ENCODE measurements at places on chromosomes 7 and 10.

GRCh38 chr10:47311193-47311931, 10.9 kb upstream of the GDF2 start:
- DNase-seq, result no peak

DNA sequence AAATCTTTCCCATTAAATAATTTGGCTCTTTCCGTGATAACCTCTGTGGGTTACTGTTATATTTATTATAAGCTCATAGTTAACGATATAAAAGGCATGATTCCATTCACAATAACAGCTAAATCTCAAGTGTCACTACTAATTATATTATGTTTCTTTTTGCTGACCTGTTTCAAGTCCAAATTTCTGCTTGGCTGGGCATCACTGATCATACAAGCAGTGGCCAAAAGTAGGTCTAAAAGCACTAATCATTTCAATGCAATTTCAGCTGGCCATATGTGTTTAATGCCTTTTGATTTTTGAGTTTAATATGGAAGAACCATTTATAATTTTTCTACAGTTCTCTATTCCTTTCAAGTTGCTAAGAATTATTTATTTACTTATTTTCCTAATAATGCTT, 110.7 kb downstream of the SEMA3A start:
- no peak for DNase-seq

DNA sequence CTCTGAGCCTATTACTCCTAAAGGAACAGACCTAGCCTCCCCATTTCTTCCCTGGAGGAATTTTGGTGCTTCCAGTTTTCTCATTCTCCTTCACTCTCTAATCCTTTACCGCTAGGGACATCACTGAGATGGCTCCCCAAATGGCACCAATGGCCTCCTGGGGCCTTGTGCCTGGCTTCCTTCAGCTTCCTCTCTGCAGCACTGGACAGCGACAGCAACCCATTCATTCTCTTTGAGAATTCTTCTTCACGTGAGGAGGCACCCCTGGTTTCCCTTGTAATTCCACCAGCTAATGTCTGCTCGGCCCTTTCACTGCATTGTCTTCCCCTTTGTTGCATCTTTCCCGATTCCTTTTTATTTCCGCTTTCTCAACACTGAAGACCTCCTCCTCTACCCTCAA, 24.6 kb upstream of the KDM7A start:
- DNase-seq, result no peak

DNA sequence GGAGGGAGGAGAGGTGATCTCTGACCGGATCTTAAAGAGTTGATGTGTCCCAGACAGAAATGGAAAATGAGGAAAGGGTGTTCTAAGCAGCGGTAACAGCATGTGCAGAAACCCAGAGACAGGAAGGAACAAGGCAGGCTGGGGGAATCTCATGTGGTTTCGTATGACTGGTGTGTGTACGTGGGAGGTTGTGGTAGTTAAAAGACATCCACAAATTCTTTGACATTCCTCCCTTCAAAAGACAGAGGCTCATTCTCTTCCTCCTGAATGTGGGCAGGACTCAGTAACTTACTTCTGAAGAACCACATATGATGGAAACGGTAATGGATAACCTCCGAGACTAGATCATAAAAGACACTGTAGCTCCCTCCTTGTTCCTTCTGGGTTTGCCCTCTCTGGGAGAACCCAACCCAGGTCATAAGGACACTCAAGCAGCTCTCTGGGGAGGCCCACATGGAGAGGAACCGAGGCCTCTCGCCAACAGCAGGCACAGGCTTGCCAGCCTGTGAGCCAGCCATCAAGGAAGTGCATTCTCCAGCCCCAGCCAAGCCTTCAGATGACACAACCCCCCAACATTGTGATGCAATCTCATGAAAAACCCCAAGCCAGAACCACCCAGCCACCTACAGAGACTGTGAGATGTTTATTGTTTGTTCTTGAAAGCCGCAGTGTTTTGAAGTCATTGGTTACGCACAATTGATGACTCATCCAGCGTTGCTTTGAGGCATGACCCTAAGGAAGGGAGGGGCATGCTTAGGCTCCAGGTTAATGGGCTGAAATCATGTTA, 116.0 kb downstream of the SLIT1 start:
- DNase-seq, result peak; percentile 91

DNA sequence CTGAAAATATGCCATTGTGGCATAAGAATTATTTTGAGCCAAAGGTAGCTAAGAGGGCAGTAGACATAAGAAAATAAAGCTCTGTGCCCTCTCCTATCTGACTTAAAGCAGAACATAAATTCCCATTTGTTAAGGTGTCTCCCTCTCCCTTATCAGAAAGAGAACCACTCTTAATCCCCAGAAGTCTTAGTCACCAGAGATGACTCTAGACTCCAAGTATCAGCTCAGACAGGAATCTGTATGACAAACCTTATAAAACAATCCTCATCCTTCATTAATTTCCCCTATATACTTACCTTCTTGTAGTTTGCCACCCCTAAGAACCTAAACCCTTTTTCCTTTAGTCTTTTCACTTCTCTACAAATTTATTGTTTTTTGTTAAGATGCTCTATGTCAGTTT, 21.8 kb upstream of the PIP4K2A start:
- peak; percentile 65 for DNase-seq

DNA sequence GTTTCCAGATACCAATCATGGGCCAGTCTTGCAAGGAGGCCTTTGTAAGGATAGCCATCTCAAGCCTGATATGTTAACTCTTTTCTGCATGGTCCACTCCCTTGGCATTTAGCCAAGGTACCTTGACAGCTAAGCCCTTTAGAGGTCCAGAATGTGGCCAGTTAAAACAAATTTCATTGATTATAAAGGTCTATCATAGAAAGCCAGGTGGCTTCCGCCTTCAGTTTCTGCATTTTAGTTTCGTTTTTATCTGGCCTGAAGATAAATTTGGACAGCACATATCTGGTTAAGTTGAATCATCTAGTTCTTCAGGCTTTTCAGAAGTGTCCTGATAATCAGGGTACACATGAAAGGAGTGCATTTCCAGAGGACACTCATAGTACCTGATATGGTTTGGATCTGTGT, 30.7 kb downstream of the ANKIB1 start:
- no peak for DNase-seq

DNA sequence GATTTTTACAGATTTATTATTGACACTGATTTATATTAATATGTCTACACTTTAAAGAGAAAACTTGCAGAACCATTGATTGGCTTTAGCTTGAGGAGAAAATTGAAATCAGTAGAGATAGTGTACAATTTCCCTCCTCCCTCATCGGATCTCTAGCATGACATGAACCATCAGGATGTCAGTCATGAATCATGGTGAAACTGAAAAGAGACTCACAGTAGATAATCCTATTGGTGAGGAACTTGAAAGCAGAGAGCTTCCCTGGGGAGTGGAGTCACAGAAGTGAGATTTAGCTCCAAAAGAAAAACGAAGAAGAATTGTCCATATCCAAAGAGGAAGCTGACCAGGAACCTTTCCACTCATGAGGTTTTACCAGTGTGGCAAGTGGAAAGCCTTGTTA, 346.8 kb downstream of the ABCA13 start:
- DNase-seq, result peak; percentile 48

All from epithelial cell of esophagus (primary cell).